ENCODE measurements at places on chromosomes 7 and 10. TPM values are rescaled to one million over a fixed set of nuclear protein-coding genes. Genes with fewer than 3 reads are reported as not detected.

DNA sequence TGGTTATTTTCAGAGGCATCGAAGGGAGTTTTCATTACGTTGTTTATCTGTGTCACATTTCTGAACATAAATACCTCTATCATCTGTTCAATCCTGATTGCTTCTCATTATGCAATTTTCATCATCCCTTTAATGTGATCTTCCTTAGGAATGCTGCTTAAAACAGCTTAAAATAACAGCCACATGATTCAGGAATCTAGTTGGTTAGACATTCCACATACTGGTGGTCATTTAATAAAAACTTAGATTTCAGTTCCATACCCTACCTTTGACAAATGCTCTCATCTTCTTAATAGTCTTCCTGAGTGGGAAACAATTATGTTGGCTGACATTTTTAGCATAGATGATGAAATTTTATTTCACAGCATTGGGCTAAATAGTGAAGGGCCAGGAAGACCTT lies 191.3 kb upstream of the CDCA7L start:
- DNase-seq = peak; percentile 88

DNA sequence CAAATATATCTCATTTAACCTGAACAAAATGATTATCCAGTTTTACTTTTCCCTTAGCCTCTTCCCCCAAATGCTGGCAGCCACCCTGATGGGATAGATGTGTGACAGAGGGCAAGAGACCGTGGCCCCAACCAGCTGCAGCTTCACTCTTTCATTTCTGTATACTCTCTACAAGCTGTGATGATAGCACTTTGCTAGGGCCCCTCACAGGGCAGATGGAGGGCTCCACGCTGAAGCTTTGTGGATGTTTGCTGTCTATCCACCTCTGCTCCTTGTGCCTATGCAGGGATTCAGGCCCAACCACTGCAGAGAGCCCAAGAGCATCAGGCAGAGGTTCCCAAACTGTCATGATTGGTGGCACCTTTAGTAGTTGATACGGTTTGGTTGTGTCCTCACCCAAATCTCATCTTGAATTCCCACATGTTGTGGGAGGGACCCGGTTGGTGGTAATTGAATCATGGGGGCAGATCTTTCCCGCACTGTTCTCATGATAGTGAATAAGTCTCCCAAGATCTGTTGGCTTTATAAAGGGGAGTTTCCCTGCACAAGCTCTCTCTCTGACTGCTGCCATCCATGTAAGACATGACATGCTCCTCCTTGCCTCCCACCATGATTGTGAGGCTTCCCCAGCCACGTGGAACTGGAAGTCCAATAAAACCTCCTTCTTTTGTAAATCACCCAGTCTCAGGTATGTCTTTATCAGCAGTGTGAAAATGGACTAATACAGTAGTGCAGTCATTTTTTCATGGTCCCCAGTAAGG lies 20.1 kb downstream of the HTRA1 start:
- DNase-seq = no peak

DNA sequence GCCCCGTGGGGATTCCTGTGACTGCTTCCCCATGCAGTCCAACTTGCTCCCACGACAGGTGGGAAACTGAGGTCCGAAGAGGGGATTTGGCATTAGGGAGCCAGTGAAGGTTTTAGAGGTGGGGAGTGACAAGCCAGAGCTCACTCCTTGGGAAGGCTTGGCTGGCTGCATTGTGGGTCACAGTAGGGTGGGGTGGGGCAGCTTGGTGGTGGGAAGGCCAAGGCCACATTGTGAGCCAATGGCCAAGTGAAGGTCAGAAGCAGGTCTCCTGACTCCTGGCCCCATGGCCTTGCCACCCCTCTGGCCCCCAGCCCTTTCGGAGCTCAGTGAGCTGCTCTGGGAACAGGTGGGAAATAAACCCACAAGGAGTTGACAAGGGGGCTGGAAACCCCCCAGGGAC lies 2.5 kb downstream of the C10orf105 start:
- no peak for DNase-seq

Gene ALOX5
- not detected for polyA plus RNA-seq

Gene LYZL1
- not detected for polyA plus RNA-seq

Gene FANK1
- 4.4 TPM for polyA plus RNA-seq

Gene ZNF804B
- not detected for polyA plus RNA-seq

Measured in fibroblast of lung (primary cell).